ENCODE measurements at places on chromosomes 7 and 10. TPM values are rescaled to one million over a fixed set of nuclear protein-coding genes. Genes with fewer than 3 reads are reported as not detected.

ELN gene
- not detected for total RNA-seq

HOXA3 gene
- total RNA-seq: not detected

DYDC2 gene
- 0.42 TPM for total RNA-seq

- DNase-seq: no peak
Observed at GRCh38 chr7:114789871-114790311, 132.0 kb upstream of the MDFIC start.

DNA sequence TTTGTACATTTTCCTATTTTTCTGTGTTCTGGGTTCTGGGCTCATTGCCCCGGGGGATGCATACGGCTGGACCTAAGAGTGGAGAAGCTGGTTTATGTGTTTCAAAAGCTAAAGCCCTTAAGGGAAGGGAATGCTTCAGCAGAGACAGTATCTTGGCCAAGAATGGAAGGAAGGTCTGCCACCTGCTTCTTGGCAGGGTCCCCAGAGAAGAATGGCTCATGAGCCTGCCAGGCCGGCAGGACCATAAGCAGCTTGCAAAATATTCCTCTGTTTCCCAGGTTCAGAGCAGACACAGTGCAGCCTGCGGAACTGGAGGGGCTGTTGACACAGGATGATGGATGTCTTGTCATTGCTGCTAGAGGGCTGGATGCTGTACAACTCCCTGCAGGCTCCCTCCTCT is 7.8 kb upstream of the ABHD11 start:
- DNase-seq: no peak

GRCh38 chr10:77919713-77920108 is 6.8 kb downstream of the DLG5 start:
- no peak for DNase-seq

DNA sequence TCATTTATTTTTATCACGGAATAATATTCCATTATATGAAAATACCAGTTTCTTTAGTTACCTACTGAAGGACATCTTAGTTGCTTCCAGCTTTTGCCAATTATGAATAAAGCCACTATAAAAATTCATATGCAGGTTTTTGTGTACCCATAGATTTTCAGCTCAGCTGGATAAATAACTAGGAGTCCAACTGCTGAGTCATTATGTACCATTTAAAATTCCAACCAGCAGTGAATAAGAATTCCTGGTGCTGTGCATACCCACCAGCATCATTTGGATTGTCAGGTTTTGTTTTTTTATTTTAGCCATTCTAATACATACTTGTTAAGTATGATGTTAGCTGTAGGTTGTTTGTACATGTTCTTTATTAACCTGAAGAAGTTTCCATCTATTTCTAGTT is 14.5 kb downstream of the FAM24B start:
- no peak for DNase-seq

GRCh38 chr10:49585387-49585786 is 24.7 kb upstream of the SLC18A3 start:
- DNase-seq: no peak

GRCh38 chr7:1425292-1426136 is 33.8 kb downstream of the MICALL2 start:
- no peak for DNase-seq

- no peak for DNase-seq
Observed at GRCh38 chr10:71688256-71688655, 31.3 kb downstream of the C10orf105 start.

GRCh38 chr10:12337453-12338372 is 11.6 kb upstream of the CAMK1D start:
- DNase-seq: no peak

GRCh38 chr7:90668992-90669391 is 72.9 kb downstream of the CDK14 start:
- no peak for DNase-seq

- DNase-seq: no peak
Observed at GRCh38 chr7:130278860-130279259, 12.2 kb downstream of the CPA2 start.

DNA sequence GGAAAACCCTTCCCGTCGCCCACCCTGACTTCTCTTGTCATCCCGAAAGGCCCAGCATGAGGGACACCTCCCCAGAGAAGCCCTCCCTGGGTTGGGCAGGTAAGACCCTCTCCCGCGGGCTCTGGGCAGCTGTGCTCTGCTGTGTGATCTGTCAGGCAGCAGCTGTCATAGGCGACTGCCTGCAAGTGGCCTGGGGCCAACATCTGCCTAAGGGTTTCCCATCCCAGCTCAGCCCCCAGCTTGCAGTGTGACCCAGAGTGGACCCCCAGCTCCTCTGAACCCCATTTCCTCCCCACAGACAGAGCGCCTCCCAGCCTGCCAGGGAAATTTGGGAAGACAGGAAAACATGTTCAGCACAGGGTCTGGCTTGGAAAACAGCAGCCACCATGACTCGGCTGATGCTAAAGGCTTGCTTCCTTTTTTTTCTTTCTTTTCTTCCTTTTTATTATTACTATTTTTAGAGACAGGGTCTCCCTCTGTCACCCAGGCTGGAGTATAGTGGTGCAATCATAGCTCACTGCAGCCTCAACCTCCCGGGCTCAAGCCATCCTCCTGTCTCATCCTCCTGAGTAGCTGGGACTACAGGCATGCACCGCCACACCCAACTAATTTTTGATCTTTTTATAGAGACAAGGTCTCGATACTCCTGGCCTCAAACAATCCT is 18.3 kb upstream of the TNRC18 start:
- no peak for DNase-seq

GRCh38 chr10:1360011-1360557 is 303.9 kb downstream of the WDR37 start:
- no peak for DNase-seq

GRCh38 chr7:37481722-37482288 is 33.1 kb upstream of the ELMO1 start:
- DNase-seq: no peak

Measured in activated naive CD8-positive, alpha-beta T cell treated with anti-CD3 and anti-CD28 coated beads for 36 hours (primary cell).